ENCODE measurements at places on chromosomes 4 and X.

DNA sequence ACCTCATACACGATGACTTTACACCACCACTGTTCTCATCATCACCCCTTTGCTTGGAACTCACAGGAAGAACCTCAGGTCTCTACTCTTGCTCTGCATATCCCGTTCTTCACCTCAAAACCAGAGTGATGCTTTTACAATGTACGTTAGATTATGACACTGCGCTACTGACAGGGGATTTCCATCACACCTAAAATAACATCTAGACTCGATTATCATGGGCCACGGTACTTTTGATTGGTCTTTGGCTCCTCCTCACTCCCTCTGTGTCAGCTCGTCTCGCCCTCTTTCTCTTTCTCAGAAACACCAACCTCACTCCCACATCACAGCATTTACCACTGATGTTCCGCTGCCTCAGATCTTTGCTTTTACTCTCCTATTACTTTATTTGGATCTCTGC, 172.4 kb downstream of the TLL1 start:
- peak; percentile 30 for DNase-seq

- DNase-seq, result no peak
Observed at GRCh38 chrX:110216027-110216426, 101.9 kb downstream of the AMMECR1 start.

DNA sequence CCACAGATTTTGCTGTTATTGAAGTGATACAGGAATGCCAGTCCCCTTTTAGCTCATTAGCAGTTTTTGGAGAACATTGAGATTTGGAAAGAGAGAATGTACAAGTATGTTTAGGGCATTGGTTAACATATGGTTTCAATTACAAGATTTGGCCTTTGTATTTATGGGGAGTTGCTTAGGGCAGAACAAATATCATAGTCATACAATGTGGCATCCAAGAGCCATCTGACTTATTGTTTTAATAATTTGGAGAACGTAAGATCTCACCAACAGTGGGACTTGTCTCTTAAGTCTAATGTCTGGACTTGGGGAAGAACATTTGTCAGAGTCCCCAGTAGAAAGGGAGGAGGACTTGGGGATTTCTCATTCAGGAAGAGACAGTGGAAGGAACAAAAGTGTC, 166.1 kb downstream of the STK32B start:
- DNase-seq, result no peak

DNA sequence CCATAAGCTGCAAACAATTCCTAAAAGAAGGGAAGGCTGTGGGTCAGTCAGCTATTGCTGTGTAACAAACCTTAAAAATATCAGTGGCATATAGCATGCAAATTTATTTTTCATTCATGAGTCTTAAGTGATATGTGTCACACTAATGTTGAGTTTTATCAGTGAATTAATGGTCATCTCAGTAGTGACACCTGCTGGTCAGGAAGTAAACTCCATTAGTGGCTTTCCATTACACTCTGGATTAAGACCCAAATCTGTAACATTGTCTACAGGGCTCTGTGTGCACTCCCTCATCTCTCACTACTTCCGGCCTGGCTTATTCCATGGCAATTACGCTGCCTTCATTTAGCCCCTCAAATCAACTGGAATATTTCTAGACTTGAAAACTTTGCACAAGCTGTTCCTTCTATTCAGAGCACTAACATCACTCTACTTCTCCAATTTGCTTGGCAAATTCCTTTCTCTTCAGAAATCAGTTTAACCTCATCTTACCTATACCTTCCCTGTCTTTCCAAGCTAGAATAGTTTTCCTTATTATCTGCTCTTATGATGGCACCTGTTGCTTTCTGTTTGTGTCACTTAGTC, 217.3 kb upstream of the TAPT1 start:
- peak; percentile 8 for DNase-seq

DNA sequence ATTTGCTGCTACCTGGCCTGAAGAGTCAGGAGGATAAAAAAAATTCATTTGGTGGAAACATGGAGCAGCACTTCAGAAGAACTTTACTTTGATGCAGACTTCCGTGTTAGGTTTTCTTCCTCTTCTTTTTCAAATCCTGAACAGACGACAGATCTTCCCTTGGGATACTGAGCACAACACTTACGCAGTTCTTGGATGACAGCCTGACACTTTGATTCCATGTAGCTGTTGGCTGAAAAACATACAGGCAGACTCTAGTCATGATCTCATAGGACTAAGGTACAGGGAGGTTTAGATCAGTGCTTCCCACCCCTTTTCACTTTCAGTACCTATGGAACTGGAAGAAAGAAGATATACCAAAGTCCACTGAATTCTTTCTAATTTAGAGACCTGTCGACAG, 9.2 kb downstream of the CMC4 start:
- DNase-seq, result no peak

GRCh38 chr4:28225050-28225449, 1364.4 kb downstream of the STIM2 start:
- no peak for DNase-seq

- DNase-seq, result no peak
Observed at GRCh38 chr4:138174981-138175794, 67.0 kb downstream of the SLC7A11 start.

- DNase-seq, result no peak
Observed at GRCh38 chr4:155011163-155011780, 197.2 kb upstream of the NPY2R start.

- no peak for DNase-seq
Observed at GRCh38 chr4:159545556-159545955, 442.7 kb downstream of the RAPGEF2 start.

- DNase-seq, result no peak
Observed at GRCh38 chr4:992297-993110, 700 bp downstream of the SLC26A1 start.

DNA sequence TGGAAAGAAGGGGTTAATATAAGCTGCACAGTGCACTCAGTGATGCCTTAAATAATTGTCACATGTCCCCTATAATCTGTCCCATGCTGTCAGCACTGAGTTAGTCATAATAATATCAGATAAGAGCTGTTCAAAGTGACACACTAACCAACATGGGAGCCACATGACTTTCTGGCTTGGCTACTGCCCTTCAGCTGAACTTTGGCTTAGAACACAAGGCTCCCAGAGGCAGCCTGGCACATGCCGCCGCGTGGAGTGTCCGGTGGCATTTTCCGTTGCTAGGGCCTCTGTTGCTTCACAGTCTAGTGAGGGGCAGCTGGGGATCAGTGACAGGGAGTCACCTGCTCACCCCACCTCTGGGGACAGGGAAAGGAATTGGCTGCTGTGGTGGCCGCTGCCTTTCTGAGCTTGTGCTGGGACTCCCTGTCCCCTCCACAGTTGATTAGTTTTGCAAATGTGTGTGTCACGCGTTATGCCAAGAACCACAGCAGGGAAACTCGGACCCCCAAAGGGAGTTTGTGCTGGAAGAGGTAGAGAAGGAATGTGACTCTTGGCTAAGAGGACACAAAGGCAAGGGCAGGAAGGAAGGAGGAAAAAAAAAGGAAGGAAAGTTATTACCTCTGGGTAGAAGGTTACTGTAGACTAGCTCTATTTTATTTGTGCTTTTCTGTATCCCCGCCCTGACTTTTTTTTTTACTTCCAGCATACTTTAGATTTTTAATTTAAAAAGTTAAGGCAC, 41.1 kb upstream of the PPARGC1A start:
- no peak for DNase-seq

DNA sequence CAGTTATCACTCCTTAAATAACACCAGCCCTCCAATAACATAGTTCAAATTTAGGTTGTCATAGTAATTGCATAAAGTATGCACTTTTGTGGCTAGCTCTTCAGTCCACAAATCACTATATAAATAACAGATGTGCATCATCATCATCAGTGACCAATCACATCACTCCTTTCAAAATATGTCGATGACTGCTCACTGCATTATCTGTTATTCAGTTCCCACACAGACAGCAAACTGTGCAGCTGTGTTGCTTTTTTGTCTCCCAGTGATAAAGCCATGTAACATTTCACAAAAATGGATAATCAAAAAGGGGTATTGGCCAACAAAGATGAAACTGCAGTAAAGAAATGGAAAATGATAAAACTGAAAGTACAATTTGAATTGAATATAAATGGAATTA, 205.4 kb downstream of the DCLK2 start:
- DNase-seq, result no peak

- no peak for DNase-seq
Observed at GRCh38 chrX:16931371-16931770, 15.1 kb upstream of the REPS2 start.

- DNase-seq, result no peak
Observed at GRCh38 chr4:128558896-128559679, 250.4 kb upstream of the JADE1 start.

DNA sequence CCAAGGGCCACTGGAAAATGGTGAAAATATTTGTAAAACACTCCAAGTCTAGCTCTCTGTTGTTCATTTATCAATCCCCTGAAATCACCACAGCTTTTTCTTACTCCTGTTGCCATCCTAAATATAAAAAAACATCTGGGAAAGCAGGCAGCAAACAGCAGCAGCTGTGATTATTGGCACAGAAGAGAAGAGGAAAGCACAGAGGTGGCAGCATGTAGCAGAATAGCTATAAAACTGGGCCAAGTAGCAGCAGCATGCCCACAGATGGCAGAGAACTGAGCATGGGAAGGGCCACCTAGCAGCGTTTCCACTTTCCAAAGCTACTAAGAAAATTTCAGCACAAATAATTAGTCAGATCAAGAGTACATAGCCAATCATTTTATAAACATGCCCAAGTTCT, 307.2 kb downstream of the SLC7A11 start:
- DNase-seq, result no peak

GRCh38 chrX:69029771-69030170, 135.5 kb downstream of the PJA1 start:
- no peak for DNase-seq

DNA sequence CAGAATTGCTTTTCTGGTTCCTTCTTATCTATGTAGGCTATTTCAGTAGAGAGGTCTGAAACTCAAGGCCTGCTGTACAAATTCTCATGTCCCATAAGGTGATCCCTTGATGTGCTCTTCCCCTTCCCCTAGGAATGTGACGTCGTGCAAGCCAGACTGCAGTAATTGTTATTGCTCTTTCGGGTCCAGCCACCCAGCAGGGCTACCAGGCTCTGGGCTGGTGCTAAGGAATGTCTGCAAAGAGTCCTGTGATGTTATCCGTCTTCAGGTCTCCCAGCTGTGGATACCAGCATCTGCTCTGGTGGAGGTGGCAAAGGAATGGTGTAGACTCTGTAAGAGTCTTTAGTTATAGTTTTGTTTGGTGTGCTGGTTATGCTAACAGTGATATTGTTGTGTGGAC, 378.7 kb downstream of the C4orf33 start:
- no peak for DNase-seq

GRCh38 chr4:70976252-70976651, 17.2 kb upstream of the DCK start:
- DNase-seq, result no peak

DNA sequence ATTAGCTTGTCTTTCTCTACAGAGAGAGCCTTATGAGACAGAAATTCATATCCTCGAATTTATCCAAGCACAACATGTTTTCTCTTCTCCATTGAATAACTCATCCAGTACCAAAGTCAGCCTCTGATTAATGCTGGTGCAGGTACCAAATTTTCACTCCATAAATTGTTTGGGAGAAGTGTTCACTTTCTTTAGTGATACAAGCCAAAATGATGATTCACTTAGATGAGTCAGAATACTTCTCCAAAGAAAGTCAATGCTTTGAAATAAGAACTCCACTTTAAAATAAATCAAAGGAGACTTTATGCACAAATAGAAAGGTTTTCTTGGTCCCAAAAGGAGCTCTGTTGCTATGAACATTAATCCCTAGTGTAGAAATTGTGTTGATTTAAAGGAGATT, 60.2 kb downstream of the MAOB start:
- no peak for DNase-seq

- DNase-seq, result peak; percentile 92
Observed at GRCh38 chr4:73258686-73259570, at the start of gene ANKRD17. Gene ANKRD17 (minus strand): TSS chr4:73258798. CDS start chr4:73258668, 130 bp downstream.

GRCh38 chr4:5881340-5881739, 11.5 kb downstream of the CRMP1 start:
- DNase-seq, result no peak

- DNase-seq, result no peak
Observed at GRCh38 chr4:44162538-44163270, 285.9 kb downstream of the KCTD8 start.

- no peak for DNase-seq
Observed at GRCh38 chr4:174714393-174715211, 114.4 kb downstream of the GLRA3 start.

DNA sequence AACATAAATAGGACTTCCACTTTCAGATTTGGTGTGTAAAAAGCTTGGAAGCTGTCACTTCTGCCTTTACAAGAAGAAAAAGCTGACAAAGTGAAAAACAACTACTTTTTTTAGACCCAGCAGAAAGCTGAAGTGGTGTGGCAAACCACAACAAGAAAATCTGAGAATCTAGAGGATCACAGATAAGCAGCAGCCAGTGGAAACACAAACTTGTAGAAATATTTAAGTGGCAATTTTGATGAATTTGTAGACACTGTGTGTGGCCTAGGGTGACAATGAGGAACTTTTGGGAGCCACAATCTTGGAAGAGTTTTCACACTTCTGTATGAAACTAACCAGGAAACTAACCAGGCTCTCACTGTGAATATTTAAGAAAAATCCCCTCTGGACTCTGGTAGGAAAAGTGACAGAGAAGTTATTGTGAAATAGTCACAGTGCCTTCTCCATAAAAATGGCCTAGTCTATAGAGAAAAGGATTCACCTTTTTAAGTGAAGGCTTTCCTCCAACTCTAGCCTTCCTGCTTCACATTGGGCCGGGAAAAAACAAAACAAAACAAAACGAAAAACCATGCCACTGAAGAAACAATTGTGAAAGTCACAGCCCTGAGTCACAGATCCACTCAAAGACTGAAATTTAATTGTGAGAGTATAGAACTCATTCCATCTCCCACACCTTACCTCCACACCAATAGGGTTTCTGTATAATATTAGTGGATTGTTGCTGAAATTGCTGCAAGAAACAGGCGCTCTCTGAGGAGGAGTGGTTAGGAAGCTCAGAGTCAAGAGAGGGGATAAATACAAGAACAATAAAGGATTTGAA, 26.7 kb upstream of the GUCY1A1 start:
- DNase-seq, result no peak

- DNase-seq, result no peak
Observed at GRCh38 chrX:13029887-13030771, 14.3 kb downstream of the FAM9C start.

- DNase-seq, result no peak
Observed at GRCh38 chr4:16770710-16771285, 127.6 kb downstream of the LDB2 start.

- DNase-seq, result no peak
Observed at GRCh38 chrX:16177260-16177659, 10.0 kb downstream of the MAGEB17 start.

DNA sequence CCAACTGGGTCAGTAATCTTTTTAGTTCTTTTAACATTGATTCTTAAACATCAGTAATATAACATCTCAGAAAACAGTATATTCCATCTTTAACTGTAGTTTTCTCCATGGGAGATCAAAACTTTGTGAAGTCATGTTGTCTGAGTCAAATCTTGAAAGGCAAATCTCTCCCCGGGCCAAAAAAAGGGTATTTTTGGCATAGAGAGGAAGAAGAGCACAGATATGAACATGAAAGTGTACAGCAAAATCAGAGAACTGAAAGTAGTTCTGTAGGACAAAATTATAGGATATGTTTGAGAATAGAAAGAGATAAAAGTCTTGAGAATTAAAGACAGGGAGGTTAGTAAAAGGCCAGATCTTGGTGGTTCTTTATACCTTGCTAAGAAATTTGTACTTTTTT, 176.4 kb upstream of the GYPA start:
- DNase-seq, result no peak

GRCh38 chr4:5019796-5020195, 538 bp upstream of the CYTL1 start:
- DNase-seq, result no peak

GRCh38 chrX:20352504-20352903, 85.8 kb upstream of the RPS6KA3 start:
- DNase-seq, result no peak

GRCh38 chrX:138026211-138026610, 460.3 kb downstream of the ZIC3 start:
- no peak for DNase-seq
